ENCODE measurements at places on chromosomes 12 and 14. TPM values are rescaled to one million over a fixed set of nuclear protein-coding genes. Genes with fewer than 3 reads are reported as not detected.

SMCO3 gene
- total RNA-seq = not detected

GRCh38 chr14:22131749-22132476 lies 457.1 kb downstream of the DAD1 start:
- DNase-seq = no peak

DNA sequence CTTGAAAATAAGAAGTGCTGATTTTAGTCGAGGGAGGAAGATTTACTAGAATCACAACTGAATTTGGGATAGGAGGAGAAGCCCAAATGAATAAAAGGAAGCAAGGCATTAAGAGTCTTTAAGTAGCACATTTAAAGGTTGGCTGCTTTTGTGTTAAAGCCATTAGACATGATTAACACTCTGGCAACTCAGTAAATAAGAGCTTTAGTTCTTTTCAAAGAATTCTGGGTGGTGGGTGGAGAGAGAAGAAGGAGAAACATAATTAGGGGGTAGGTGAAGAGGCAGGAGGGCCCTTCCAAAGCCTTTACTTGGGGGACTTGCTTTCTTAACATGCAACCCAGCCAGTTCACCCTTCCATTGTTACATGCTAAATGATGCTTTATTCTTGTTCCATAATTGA lies 284.6 kb upstream of the SEL1L start:
- no peak for DNase-seq

AQP6 gene
- total RNA-seq = not detected

DNA sequence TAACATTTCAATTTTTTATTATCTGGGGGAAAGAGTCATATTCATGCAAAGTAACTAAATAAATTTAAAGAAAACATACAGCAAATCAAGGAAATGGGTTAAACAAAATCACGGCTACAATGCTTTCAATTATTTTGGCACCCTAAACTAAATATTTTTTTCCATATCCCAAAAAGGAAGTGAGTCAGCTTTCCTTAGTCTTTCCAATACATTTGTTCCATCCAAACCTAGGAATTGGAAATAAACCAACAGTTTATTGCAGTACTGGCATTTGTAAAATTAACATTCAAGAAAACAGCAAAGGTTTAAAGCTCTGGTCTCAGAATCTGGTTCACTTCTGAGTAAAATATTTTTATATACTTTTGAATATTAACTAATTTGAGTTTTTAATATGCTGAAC lies 89.2 kb downstream of the BCL2L14 start:
- DNase-seq = no peak

GRCh38 chr12:104752016-104752415 lies 206.1 kb downstream of the SLC41A2 start:
- DNase-seq = no peak

GRCh38 chr12:107684990-107685359 lies 624 bp upstream of the PWP1 start:
- DNase-seq = no peak

GRCh38 chr12:75704208-75704607 lies 192.8 kb upstream of the KRR1 start:
- no peak for DNase-seq

- no peak for DNase-seq
These were observed 328.2 kb upstream of the NOVA1 start for GRCh38 chr14:26925876-26926584.

DNA sequence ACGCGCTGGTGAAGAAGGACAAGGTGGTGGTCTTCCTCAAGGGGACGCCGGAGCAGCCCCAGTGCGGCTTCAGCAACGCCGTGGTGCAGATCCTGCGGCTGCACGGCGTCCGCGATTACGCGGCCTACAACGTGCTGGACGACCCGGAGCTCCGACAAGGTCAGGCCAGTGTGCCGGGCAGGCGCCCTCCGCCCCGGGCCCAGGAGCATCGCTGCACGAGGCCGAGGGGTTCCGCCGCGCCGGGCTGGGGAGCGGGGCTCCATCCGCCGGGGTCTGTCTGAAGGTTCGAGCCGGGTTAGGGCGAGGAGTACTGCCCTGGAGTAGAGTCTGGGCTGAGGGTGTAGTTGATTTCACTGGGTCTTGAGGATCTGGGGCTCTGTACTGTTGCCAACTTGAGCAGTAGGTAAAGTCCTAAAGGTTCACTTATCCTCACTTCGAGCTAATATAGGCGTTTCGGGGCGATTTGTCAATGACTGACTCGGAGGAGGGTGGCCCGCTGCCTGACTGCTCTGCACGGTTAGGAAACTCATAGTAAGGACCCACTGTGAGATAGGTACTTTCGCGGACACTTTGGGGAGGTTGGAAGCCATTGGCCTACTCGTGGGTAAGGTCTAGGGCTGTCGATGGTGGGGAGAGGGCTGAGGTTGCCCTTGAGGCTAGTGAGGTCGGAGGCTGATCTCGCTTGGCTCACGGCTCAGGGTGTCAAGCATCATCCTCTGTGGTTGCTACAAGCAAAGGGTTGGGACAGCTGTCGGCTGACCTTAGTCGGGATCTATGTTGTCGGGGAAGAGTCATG lies 574 bp downstream of the GLRX5 start:
- no peak for DNase-seq

HOMEZ gene
- 10.0 TPM for total RNA-seq

SLCO1B1 gene
- 0.47 TPM for total RNA-seq

GRCh38 chr12:131642101-131642540 lies 68.8 kb upstream of the SFSWAP start:
- no peak for DNase-seq

- no peak for DNase-seq
These were observed 27.4 kb downstream of the ABCD4 start for GRCh38 chr14:74275241-74275841.

DNA sequence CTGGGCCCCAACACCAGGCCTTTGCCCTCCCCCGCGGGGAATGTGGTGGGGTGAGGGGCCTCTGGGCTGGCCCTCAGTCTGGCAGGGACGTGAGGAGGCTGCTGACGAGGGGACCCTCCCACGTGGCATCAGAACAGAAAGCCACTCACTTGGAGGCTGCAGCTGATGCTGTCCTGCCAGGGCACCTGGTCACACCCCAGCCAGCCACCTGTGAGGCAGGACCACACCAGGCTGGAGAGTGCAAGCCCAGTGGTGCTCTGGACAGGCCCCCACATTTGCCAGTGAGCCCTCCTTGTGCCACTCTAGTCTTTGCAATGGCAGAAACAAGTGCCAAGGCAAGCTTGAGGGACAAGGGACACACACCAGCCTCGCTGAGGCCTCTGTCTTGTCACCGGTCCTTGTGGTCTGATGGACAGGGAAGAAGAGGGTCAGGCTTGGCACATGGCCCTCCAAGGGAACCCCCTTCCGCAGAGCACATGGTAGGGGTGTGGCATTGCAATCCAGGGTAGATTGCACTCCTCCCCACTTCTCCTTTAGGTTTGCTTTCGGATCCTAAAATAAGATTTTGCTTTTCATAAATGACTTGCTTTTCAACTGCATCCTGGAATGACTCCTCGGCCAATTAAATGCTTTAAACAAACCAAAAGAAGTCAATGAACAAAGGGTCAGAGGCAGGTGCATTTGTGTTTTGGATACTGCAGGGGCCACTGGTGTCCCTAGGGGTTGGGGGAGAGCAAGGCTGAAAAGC lies 53.7 kb downstream of the CCDC88C start:
- no peak for DNase-seq

GRCh38 chr12:65941388-65941787 lies 117.1 kb downstream of the HMGA2 start:
- DNase-seq = no peak

DNA sequence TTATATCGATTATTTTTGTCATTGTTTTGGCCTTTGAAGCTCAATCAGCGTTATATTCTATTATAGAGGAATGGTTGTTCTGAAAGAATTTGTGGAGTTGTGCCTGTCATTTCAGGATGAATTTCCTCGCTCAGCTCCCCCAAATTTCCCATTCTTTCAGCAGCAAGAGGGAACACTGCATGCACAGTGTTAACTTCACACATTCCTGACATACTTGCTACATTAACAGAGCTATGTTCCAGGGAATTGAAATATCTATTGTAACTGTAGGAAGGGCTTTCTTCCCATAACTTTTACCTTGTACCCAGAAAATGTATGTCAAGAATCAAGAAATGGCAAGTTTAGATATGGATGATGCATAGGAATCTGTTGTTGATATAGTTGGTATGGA lies 379.0 kb downstream of the LRIG3 start:
- no peak for DNase-seq

- no peak for DNase-seq
These were observed 49.2 kb upstream of the ERGIC2 start for GRCh38 chr12:29429999-29430715.

DNA sequence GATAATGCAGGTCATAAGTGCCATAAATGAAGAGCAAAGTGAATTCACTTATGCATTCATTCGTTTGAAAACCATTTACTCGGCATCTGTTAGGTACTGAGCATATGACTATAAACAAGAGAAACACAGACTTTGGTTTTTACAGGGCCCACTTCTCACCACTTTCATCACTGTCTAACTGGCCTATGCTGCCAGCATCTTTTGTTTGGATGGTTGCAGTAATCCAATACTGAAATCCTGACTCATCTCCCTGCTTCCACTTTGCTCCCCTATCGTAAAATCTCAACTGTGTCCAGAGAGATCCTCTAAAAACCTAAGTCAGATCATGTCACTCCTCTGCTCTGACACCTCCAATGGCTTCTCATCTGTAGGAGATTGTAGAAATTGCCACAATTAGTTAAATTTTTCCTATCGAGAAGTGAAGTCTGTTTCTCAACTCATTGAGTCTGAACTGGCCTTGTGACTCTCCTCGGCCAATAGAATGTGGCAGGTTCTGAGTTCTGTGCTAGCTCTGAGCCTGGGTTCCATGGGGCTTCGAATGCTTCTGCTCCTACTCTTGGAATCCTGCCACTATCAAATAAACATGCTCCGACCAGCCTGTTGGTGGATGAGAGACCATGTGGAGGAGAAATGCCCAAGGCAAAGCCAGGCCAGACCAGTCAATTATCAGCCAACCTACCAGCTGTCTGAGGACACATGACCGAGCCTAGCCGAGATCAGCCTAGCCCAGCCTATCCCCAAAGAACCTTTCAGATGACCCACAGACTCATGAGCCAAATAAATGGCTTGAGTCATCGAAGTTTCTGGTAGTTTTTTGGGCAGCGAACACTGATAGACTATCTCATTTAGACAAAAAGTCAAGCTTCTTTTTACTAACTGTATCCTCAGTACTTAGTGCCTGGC lies 2.2 kb upstream of the BATF start:
- no peak for DNase-seq

DNA sequence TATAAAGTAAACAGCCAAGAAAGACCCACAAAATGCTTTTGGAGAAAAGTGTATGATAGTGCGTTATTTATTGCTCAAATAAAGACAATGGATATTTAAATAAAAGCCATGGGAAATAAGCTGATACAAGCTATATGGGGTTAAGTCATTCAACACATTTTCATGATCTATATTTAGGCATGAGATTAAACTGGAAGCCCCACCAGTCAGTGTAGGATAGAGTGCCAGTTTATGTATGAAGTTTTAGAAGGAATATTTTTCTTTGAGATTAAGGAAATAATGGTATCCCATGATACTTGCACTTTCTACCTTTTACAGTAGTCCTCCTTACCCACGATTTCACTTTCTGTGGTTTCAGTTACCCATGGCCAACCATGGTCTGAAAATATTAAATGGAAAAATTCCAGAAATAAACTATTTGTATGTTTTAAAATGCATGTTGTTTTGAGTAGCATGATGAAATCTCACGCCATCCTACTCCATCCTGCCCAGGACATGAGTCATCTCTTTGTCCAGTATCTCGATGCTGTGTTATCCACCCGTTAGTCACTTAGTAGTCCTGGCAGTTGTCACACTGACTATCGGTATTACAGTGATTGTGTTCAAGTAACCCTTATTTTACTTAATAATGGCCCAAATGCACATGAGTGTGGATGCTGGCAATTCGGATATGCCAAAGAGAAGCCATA lies 22.3 kb downstream of the SYT1 start:
- DNase-seq = no peak

DNA sequence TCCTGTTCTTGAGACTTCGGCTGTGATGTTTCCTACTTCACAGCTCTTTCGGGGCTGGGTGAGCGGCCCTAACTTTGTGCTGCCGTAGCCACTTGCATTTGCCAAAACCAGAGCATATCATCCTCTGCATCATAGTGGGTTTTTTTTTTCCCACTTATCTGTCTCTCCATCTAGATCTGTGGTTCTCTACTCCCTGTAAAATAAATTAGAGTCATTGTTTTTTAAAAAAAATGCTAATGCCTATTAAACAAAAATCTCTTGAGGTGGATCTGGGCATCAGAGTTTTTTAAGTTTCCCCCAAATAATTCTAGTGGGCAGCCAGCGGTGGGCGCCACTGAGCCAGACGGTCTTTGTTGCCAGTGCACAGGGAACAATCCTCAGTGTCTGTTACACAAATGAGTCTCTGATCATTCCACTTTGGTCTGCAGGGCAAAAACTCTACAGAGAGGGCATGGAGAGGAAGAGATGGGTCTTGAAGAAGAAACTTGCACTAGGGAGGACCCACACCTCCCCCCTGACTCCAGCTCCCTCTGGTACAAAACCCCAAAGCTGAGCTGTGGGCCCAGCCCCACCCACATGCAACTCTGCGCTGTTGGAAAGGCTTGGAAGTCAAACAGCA lies 62.4 kb upstream of the BCL2L14 start:
- no peak for DNase-seq

- no peak for DNase-seq
These were observed 79.1 kb upstream of the BCL2L14 start for GRCh38 chr12:11991604-11992003.

DNA sequence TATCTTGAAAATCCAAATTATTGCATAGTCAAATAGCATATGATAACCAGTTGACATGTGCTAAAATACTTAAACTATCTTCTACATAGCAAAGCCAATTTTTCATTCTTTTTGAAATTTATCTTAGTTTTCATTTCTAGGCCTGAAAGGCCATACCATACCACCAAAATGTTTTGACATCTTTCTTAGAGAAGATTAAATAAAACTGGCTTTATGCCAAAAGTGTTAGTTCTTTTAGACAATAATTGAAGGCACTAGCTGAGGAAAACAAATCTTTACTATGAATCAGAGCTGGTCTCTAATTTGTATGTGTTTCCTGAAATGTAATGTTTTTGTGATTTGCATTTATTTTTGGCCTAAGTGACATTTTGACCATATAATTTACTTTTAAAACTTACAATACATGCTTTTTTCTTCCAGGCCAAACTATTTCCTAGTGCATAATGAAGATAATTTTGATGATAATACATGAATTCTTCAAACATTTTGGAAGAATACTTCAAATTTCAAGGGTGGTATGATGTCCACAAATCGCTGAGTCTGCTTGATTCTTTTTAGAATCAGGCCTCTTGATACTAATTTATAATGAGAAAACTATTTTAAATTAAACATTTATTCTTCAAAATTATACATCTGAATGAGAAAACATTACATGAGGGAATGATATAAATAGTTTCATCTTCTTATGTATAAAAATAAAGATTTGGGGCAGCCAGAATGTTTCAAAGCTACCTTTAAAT lies 6.5 kb upstream of the KCNMB4 start:
- no peak for DNase-seq

- no peak for DNase-seq
These were observed 82.7 kb downstream of the C14orf132 start for GRCh38 chr14:96121660-96122395.

DNA sequence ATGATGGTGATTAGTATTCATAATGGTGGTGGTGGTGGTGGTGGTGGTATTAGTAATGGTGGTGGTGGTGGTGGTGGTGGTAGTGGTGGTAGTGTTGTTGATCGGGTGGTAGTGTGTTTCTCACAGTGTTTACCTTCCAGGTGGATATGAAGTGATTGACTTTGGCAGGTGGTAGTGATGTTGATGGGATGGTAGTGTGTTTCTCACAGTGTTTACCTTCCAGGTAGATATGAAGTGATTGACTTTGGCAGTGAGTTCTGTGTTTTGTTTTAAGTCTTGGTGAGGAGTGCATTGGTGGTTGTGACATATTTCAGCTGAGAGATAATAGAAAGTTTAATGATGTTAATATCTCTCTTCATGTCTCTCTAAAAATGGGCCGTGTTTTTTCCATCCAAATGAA lies 189.4 kb downstream of the TMTC2 start:
- no peak for DNase-seq
